Testis (tissue), 5 donors: ENCODE measurements at places on chromosomes 13 and 19.

DNA sequence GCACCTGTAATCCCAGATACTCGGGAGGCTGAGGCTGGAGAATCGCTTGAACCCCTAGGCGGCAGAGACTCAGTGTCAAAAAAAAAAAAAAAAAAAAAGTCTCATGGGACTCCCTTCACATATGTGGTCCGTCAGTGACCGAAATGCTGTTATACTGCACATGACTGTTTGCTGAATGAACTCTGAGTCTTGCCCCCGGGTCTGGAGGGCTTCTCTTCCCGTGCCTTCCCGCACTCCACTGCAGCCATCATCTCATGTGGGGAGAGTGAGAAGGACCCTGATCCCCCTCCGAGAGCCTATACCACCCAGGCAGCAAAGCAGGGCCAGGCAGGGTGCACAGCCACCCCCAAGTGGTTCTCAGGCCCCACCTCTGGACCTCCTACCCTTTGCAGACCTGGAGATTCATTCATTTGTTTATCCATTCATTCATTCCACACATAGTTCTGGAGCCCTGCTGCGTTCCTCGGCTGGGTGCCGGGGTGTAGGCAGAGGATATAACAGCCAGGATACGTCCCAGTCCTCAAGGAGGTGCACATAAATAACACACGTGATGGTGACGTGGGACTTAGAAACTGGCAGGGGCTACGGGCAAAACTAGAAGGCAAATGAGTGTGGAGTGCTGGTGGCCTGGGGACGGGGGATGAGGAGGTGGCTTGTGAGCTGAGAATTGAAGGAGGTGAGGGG lies 14.2 kb downstream of the NDUFA11 start:
- peaks cover 13% of the 10 kb centered on the region for H3K4me1 ChIP-seq
- DNase-seq, result no peak
- no peaks in the 10 kb centered on the region for H3K36me3 ChIP-seq
- no peak overlapping the region for H3K27ac ChIP-seq

GRCh38 chr19:21434516-21434915 lies 37.6 kb downstream of the ZNF493 start:
- no peak overlapping the region for H3K27ac ChIP-seq
- no peak overlapping the region for H3K4me3 ChIP-seq
- no peak for DNase-seq
- H3K27me3 ChIP-seq, result no peaks in the 10 kb centered on the region

DNA sequence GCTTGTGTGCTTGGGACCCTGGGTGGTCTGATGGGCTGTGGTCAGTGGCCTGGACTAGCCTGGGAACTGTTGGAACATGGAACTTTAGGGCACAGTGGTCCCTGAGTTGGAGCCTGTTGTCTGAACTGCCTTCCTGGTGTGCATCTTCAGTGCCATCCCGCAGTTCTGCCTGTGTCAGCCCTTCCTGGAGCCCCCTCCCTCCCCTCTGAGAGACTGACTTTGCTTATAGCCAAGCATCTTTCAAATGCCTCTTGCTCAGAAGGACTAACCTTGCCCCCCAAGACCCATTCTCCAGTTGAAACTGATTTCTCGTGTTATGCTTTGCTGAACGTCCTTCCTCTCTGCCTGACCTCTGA lies 14.3 kb downstream of the MAU2 start:
- no peak overlapping the region for H3K4me3 ChIP-seq
- no peaks in the 10 kb centered on the region for H3K36me3 ChIP-seq
- H3K27ac ChIP-seq, result no peak overlapping the region
- no peaks in the 10 kb centered on the region for H3K27me3 ChIP-seq

DNA sequence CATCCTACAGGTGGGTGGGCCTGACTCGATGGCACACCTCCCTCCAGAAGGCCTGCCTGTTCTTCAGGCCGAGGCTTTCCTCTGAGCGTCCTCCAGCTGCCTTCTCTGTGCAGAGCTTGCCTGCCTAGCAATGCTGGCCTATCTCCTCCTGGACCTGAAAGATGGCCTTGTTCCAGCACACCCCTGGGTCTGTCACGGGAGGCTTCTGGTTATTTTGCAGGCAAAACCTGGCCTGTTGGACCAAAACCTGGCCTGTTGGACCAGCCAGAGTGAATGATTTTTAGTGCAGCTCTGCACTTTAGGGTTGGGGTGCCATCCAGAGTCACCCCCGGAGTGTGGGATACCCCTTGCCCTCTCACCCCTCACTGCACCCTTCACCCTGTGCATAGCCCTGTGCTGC lies 128.4 kb downstream of the KATNAL1 start:
- H3K27me3 ChIP-seq, result no peaks in the 10 kb centered on the region
- H3K27ac ChIP-seq, result no peak overlapping the region
- no peaks in the 10 kb centered on the region for H3K4me1 ChIP-seq
- no peaks in the 10 kb centered on the region for H3K36me3 ChIP-seq
- no peak for DNase-seq

DNA sequence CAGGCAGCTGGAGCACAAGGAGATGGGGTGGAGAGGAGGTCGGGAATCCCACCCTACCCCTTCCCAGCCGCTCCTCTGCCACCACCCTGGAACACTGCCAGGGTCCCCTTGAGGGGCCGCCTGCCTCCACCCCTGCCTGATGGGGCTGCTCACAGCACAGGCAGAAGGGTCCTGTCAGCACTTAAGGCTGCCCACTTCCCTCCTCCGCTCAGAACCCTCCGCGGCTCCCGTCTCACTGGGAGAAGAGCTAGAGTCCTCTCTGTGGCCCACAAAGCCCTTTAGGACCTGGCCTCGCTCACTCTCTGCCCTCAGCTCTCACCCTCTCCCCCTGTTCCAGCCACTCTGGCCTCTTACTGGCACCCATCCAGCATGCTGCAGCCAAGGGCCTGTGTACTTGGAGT lies 3.4 kb upstream of the POLD1 start:
- no peak overlapping the region for H3K27ac ChIP-seq
- H3K36me3 ChIP-seq, result no peaks in the 10 kb centered on the region
- H3K4me1 ChIP-seq, result peaks cover 25% of the 10 kb centered on the region
- no peak overlapping the region for H3K4me3 ChIP-seq
- no peaks in the 10 kb centered on the region for H3K27me3 ChIP-seq
- DNase-seq, result no peak

GRCh38 chr19:15432018-15432494 lies 13.3 kb upstream of the AKAP8L start:
- no peaks in the 10 kb centered on the region for H3K36me3 ChIP-seq
- DNase-seq, result no peak
- no peaks in the 10 kb centered on the region for H3K27me3 ChIP-seq

DNA sequence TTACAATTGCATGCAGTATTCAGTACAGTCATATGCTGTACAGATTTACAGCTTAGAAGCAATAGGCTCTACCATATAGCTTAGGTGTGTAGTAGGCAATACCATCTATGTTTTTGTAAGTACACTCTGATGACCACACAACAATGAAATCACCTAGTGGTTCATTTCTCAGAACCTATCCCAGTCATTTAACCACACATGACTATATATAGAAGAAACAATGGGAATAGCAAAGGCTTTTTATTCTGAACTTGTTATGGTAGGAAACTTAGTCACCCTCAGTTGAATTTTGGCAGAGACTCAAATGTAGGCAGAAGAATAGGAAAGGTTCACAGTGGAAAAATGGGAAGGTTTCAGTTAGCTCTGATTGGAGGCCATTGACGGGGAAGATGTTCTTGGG lies 1075.1 kb upstream of the MIR17HG start:
- H3K27me3 ChIP-seq, result no peaks in the 10 kb centered on the region
- H3K4me1 ChIP-seq, result no peaks in the 10 kb centered on the region
- H3K4me3 ChIP-seq, result no peak overlapping the region

DNA sequence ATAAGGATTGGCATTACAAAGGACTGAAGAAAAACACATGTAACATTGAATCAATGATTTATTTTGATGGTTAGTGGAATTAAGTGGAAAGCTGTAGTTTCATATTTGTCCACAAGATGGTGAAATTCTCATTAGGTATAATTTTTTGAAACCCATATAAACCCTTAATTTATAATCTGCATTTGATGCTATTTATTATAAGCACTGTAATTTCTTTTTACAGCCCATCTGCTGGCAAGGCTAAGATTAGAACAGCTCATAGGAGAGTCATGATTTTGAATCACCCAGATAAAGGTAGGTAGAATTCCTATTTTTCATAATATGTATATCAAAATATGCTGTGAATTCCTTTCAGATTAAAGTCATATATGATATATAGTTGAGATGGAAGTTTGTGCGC lies 62.2 kb downstream of the DNAJC15 start:
- peaks cover 14% of the 10 kb centered on the region for H3K4me1 ChIP-seq
- no peaks in the 10 kb centered on the region for H3K27me3 ChIP-seq
- H3K4me3 ChIP-seq, result no peak overlapping the region
- no peak for DNase-seq
- H3K36me3 ChIP-seq, result no peaks in the 10 kb centered on the region

- DNase-seq, result peak; percentile 90
- H3K27ac ChIP-seq, result no peak overlapping the region
- no peaks in the 10 kb centered on the region for H3K27me3 ChIP-seq
- H3K4me3 ChIP-seq, result no peak overlapping the region
- H3K4me1 ChIP-seq, result no peaks in the 10 kb centered on the region
Measured at GRCh38 chr13:66665991-66666390, 564.1 kb downstream of the PCDH9 start.

- no peaks in the 10 kb centered on the region for H3K27me3 ChIP-seq
- H3K4me3 ChIP-seq, result no peak overlapping the region
- no peaks in the 10 kb centered on the region for H3K36me3 ChIP-seq
- H3K27ac ChIP-seq, result no peak overlapping the region
- H3K4me1 ChIP-seq, result no peaks in the 10 kb centered on the region
Measured at GRCh38 chr19:441213-441836, 19.5 kb downstream of the SHC2 start.

- DNase-seq, result peak; percentile 48
- H3K4me3 ChIP-seq, result no peak overlapping the region
- H3K4me1 ChIP-seq, result no peaks in the 10 kb centered on the region
- H3K27me3 ChIP-seq, result no peaks in the 10 kb centered on the region
- no peaks in the 10 kb centered on the region for H3K36me3 ChIP-seq
- no peak overlapping the region for H3K27ac ChIP-seq
Measured at GRCh38 chr13:52421216-52421615, 15.2 kb upstream of the THSD1 start.

- no peaks in the 10 kb centered on the region for H3K27me3 ChIP-seq
- peak within 1 kb of the TSS; percentile 68 for H3K4me3 ChIP-seq
- DNase-seq, result peak; percentile 100
- peak within 1 kb of the TSS; percentile 98 for H3K27ac ChIP-seq
- H3K4me1 ChIP-seq, result peaks cover 19% of the 10 kb centered on the region
Measured at GRCh38 chr19:42268704-42269477, at the start of gene CIC. TSS of gene CIC (plus strand) at chr19:42269252. CDS start at chr19:42271784, 2,532 bp downstream.

DNA sequence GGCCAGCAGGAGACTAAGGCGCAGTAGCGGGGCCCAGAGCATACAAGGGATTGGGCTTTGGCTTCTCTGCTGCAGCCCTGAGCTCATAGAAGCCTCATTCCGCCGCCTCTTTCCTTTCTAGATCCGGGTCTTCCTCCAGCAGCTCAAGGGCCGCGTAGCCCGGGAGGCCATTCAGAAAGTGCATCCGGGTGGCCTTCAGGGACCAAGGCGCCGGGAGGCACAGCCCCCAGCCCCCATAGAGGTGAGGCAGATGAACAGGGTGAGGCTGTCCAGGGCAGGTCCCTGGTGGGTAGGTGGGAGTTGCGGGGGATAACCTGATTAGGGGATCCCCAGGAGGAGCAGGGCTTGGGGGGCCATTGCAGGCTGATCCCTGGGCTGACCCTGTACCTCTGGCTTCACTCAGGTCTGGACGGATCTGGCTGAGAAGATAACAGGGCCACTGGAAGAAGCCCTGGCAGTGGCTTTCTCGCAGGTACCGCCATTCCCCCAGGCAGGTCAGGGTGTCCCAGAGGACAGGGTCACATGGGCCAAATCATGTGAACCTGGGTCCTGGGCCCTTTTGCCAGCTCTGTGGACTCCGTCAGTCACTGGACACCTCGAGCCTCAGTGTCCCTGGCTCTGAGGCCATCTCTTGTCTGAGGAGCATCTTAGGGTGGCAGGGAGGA lies 1.3 kb downstream of the SNAPC2 start:
- no peaks in the 10 kb centered on the region for H3K36me3 ChIP-seq
- H3K27ac ChIP-seq, result peak overlapping the region; percentile 80
- no peaks in the 10 kb centered on the region for H3K27me3 ChIP-seq
- H3K4me3 ChIP-seq, result peak overlapping the region; percentile 79
- peaks cover 43% of the 10 kb centered on the region for H3K4me1 ChIP-seq

GRCh38 chr13:34469196-34469986 lies 472.7 kb upstream of the NBEA start:
- H3K36me3 ChIP-seq, result no peaks in the 10 kb centered on the region
- H3K4me1 ChIP-seq, result peaks cover 3% of the 10 kb centered on the region
- no peak overlapping the region for H3K4me3 ChIP-seq
- no peaks in the 10 kb centered on the region for H3K27me3 ChIP-seq
- no peak overlapping the region for H3K27ac ChIP-seq

GRCh38 chr19:35170359-35171061 lies 16.0 kb downstream of the FXYD5 start:
- no peaks in the 10 kb centered on the region for H3K4me1 ChIP-seq
- H3K27me3 ChIP-seq, result no peaks in the 10 kb centered on the region
- no peak for DNase-seq
- no peaks in the 10 kb centered on the region for H3K36me3 ChIP-seq
- no peak overlapping the region for H3K27ac ChIP-seq

DNA sequence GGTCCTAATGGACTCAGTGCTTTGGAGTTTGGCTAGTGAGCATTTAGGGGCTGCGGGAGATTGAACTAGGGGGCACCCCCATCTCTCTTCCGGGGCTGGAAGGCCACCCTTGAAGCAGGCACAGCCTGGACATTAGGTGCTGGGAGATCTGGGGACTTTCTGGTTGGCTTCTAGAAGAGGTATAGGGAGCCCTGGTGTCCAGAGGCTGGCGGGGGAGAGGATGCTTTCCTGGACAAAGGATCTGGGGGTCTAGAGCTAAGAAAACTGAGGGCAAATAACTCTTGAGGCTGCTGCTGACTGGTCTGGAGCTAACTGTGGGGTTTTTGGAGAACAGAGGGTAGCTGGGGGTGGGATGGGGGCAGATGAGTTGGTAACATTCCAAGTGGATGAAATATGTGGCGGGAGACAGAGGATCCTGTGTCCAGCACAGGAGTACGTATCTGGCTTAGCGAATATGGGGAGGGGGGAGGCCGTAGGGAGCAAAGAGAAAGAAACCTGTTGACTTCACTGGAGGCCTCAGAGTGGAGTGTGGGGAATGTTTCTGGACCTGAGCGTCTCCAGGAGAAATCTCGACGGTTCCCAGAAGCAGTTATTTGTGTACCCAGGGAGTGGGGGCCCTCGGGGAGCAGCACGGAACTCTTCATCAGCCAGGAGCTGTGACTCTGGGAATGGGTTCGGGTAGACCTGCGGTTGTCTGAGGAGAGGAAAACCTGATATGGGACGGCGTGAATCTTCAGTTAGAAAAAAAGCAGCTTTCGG lies 1.4 kb downstream of the HNRNPUL1 start:
- peak overlapping the region; percentile 87 for H3K4me3 ChIP-seq
- no peaks in the 10 kb centered on the region for H3K36me3 ChIP-seq
- peak overlapping the region; percentile 98 for H3K27ac ChIP-seq

DNA sequence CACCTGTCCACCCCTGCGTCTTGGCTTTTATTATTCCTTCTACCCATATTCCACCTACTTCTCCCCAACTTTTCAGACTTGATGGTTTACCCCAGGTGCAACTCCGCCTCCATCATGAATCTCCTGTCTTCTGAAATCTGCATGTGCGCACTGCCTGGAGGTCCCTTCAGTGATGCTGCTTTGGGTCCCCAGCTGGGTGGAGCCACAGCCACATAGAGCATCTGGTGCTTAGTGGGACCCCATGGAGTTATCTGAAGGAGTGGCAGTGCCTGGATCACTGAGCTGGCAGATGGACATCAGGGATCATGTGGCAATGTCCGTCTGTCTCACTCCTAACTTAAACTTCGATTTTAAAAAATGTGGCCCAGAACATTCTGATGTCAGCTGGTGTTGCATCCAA lies 13.5 kb downstream of the ZNF536 start:
- H3K27me3 ChIP-seq, result no peaks in the 10 kb centered on the region
- no peaks in the 10 kb centered on the region for H3K4me1 ChIP-seq
- no peak overlapping the region for H3K27ac ChIP-seq
- H3K36me3 ChIP-seq, result no peaks in the 10 kb centered on the region
- no peak for DNase-seq
- H3K4me3 ChIP-seq, result no peak overlapping the region
